Thymus (tissue), 14 donors: ENCODE measurements at places on chromosomes 2 and 18. TPM values are rescaled to one million over a fixed set of nuclear protein-coding genes. Genes with fewer than 3 reads are reported as not detected.

DNA sequence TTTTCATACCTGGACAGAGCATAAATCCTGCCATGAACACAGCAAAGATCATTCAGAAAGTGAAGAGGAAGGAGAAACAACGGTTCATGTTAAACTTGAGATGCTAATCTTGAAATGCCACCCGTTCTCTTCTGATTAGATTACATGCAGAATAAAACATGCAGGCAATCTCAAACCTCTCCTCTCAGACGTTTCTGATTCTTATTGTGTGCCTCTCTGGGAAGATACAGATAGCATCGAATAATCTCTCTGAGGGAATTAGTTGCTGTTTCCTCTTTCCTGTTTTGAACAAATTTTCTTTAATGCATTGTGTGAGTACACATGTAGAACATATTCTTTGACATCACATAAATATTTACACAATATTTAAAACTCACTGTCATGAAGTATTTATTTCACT lies 313.4 kb downstream of the PRKCE start:
- no peak overlapping the region for H3K4me3 ChIP-seq
- H3K27ac ChIP-seq, result no peak overlapping the region
- no peaks in the 10 kb centered on the region for H3K36me3 ChIP-seq
- DNase-seq, result no peak

- no peak overlapping the region for H3K4me3 ChIP-seq
- DNase-seq, result no peak
- H3K4me1 ChIP-seq, result no peaks in the 10 kb centered on the region
- H3K27me3 ChIP-seq, result no peaks in the 10 kb centered on the region
- H3K36me3 ChIP-seq, result no peaks in the 10 kb centered on the region
- no peak overlapping the region for H3K27ac ChIP-seq
These were observed 20.1 kb upstream of the NEB start for GRCh38 chr2:151754253-151754897.

The FER1L5 gene
- 0.05 TPM for total RNA-seq

The IL36RN gene
- 0.09 TPM for total RNA-seq

The KCNG3 gene
- total RNA-seq, result 2.3 TPM

The MERTK gene
- 5.7 TPM for total RNA-seq

DNA sequence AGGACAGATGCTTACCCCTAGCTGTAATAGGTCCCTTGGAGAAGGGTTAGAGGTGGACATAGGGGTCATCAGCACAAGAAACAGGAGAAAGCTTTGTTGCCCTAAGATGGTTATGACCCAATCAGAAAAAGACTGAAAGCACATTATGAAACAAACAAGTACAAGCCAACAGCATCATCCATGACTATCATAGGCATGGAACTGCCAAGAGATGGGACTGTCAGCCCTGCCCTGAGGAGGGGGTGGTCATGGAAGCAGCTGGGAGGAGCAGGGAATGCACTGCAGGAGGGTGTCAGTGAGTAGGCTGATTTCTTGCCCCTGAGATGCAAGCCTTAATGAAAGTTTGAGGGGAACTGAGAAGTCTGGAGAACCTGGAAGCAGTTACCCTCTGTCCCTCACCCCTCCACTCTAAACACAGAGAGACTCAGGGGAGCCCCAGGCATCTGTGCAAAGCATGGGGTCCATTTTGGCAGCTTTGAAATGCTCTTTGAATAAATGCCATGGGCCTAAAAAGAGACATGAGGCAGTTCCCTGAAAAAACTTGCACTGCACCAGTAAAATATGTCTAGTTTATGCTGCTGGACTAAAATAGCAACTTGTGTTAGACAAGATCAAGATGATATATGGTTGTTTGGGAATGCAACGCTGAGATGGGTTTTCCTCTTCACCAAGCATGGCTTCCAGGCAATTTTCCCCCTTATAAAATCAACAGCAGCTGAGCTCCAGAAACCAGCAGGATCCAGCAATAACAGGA lies 122.7 kb upstream of the ZFP36L2 start:
- H3K27me3 ChIP-seq, result no peaks in the 10 kb centered on the region
- H3K36me3 ChIP-seq, result no peaks in the 10 kb centered on the region
- peak overlapping the region; percentile 50 for H3K27ac ChIP-seq

DNA sequence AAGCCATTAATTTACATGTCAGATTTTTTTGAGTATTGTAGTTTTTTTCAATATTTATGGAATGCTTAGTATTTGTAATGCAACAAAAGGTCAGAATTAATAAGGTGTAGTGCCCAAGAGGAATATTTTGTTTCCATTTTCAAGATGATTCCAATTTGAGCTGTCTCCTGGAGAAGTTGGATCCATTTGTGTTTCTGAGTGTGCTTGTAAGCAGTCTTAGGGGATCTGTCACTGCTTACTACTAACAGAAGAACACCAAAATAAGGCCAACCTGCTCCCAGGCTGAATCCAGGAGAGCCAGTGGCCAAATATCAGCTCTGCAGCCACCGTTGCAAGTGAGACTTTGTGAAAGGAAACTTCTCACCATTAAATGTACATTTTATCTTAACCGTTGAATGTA lies 129.9 kb downstream of the AGAP1 start:
- DNase-seq, result no peak
- H3K4me3 ChIP-seq, result no peak overlapping the region
- no peak overlapping the region for H3K27ac ChIP-seq
- no peaks in the 10 kb centered on the region for H3K36me3 ChIP-seq
- no peaks in the 10 kb centered on the region for H3K27me3 ChIP-seq

DNA sequence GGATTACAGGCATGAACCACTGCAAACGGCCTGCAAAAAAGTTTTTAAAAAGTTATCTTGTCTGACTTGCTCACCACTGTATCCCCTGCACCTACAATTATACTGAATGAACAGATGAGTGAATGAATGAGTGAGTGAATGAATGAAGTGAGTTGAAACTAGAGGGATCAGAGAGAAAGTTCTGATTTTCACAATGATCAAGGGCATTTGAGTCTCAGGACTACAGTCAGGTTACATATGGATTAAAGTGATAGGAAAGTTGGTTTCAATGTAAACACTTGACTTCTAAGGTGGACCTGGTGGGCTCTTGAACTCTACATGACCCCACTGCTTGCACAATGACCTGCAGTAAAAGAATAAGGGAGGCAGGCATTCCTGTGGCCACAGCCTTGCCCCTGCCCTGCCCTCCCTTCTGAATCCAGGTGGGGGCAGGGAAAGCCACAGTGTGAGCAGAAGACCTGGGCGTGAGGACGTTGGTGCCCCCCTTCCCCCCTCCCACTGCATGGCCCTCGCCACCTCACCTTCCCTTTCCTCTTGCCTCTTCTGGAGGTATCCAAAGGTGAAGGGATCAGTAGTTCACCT lies 10.7 kb downstream of the C2orf80 start:
- peaks cover 2% of the 10 kb centered on the region for H3K27me3 ChIP-seq
- peaks cover 4% of the 10 kb centered on the region for H3K4me1 ChIP-seq
- no peak overlapping the region for H3K27ac ChIP-seq

DNA sequence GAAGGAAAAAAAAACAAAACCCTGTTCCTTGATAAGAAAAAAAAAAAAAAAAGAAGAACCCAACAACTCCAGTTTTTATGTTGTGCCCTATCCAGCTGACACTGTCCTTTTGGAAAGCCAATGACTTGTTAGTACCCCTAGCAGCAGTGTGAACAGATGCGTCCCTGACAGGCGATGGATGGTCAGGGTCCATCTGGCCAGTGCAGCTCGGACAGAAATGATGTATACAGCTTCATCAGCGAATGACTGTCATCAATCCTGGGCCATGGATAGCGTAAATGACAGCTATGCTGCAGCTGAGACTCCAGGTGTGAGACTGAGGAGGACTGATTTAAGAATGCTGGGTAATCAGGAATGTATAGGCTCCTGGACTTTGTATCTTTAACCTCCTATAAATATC lies 318.8 kb upstream of the FIGN start:
- no peaks in the 10 kb centered on the region for H3K4me1 ChIP-seq
- no peak overlapping the region for H3K27ac ChIP-seq
- H3K4me3 ChIP-seq, result no peak overlapping the region
- no peak for DNase-seq

GRCh38 chr18:50796495-50796894 lies 23.3 kb downstream of the MRO start:
- H3K4me3 ChIP-seq, result no peak overlapping the region
- H3K27me3 ChIP-seq, result no peaks in the 10 kb centered on the region
- no peak for DNase-seq
- H3K36me3 ChIP-seq, result no peaks in the 10 kb centered on the region
- H3K27ac ChIP-seq, result no peak overlapping the region

- no peak overlapping the region for H3K27ac ChIP-seq
- no peak overlapping the region for H3K4me3 ChIP-seq
- no peaks in the 10 kb centered on the region for H3K4me1 ChIP-seq
- H3K36me3 ChIP-seq, result no peaks in the 10 kb centered on the region
These were observed 244.7 kb downstream of the CTNNA2 start for GRCh38 chr2:79757526-79757925.

DNA sequence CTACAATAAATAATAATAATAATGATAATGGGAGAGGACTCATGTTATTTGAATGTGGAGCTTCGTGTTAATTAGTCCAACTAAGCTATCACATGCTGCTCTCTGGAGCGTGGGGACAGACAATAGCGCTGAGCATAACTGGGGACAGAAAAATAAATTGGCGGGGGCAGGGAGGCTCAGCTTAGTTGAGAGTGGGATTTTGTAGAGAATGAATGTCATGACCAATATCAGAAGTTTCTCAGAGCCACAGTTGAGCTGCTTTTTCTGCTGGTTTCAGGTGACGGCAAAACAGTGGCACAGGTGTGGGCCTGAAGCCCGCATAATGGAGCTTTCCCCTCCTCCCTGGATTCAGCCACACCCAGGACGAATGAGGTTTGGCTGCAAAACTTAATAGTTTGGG lies 111.1 kb upstream of the CAB39 start:
- H3K4me3 ChIP-seq, result no peak overlapping the region
- H3K36me3 ChIP-seq, result no peaks in the 10 kb centered on the region
- H3K4me1 ChIP-seq, result peaks cover 37% of the 10 kb centered on the region
- H3K27ac ChIP-seq, result peak overlapping the region; percentile 70
- DNase-seq, result no peak
